ENCODE measurements at places on chromosomes 3 and 15. TPM values are rescaled to one million over a fixed set of nuclear protein-coding genes. Genes with fewer than 3 reads are reported as not detected.

The CCNDBP1 gene
- total RNA-seq: 22.3 TPM

The NMB gene
- total RNA-seq: 2.3 TPM

The EXD1 gene
- total RNA-seq: not detected

The GXYLT2 gene
- not detected for total RNA-seq

The TM4SF18 gene
- total RNA-seq: 1.8 TPM

The RTP1 gene
- not detected for total RNA-seq

GRCh38 chr3:66075281-66075680 is 36.6 kb upstream of the MAGI1 start:
- DNase-seq: no peak

DNA sequence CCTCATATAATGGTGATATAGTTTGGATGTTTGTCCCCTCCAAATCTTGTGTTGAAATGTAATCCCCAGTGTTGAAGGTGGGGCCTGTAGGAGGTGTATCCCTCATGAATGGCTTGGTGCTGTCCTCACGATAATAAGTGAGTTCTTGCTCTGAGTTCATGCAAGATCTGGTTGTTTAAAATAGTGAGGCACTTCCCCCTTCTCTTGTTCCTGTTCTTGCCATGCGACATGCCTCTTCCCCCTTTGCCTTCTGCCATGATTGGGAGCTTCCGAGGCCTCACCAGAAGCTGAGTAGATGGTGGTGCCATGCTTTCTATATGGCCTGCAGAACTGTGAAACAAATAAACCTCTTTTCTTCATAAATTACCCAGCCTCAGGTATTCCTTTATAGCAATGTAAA is 39.2 kb downstream of the REC114 start:
- DNase-seq: no peak

- DNase-seq: no peak
These were observed 939.4 kb downstream of the MCTP2 start for GRCh38 chr15:95170561-95171380.

GRCh38 chr3:26989037-26989436 is 366.5 kb downstream of the LRRC3B start:
- DNase-seq: no peak

DNA sequence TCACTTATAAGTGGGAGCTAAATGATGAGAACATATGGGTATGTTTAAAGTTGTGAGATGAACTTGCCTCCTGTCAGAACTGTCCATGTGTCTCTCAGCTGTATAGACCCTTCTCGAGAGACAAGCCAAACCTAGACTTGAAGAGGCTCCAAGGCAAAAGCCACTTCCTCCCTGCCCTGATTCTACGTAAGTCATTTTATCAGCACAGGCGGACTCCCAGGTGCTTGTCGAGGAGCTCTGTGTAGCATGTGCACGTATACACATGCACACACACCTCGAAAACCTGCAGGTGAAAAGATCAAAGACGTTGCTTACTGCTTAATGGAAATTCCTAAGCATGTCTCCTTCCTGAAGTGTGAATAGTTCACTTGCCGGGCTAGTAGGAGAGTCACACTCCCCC is 5.6 kb upstream of the CLEC3B start:
- no peak for DNase-seq

GRCh38 chr3:67076607-67077006 is 78.5 kb downstream of the KBTBD8 start:
- DNase-seq: no peak

DNA sequence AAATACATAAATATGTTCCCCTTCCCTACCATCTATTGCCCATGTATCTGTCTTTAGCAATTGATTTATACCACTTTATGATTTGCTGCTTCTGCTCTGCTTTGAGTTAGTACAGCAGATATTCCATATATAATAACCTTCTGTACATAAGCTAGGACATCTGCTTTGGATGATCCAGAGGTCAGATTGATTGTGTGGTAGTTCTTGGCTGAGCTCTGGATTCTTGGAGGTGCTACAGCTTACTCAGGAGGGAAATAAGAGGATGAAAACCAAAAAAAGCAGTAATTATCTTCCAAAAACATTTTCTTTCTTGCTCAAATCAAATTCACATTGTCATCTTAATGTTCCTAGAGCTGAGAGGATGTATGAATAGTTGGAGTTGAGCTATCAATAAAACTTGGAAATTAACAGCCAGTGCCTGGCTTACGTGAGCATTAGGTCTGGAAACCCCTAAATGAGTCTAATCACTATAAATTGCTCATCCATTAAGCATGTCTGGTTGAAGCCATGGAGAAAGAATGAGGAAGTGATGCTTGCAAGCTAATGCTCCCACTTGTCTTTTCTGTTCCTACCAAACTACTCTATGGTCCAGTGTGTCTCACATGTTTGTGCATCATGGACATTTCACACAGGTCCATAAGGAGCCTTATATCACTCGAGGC is 36.3 kb upstream of the TMEM42 start:
- no peak for DNase-seq

- DNase-seq: no peak
These were observed 24.4 kb downstream of the THRB start for GRCh38 chr3:24470277-24470676.

All from right lobe of liver (tissue), 6 donors.